ENCODE measurements at places on chromosomes 2 and 18.

DNA sequence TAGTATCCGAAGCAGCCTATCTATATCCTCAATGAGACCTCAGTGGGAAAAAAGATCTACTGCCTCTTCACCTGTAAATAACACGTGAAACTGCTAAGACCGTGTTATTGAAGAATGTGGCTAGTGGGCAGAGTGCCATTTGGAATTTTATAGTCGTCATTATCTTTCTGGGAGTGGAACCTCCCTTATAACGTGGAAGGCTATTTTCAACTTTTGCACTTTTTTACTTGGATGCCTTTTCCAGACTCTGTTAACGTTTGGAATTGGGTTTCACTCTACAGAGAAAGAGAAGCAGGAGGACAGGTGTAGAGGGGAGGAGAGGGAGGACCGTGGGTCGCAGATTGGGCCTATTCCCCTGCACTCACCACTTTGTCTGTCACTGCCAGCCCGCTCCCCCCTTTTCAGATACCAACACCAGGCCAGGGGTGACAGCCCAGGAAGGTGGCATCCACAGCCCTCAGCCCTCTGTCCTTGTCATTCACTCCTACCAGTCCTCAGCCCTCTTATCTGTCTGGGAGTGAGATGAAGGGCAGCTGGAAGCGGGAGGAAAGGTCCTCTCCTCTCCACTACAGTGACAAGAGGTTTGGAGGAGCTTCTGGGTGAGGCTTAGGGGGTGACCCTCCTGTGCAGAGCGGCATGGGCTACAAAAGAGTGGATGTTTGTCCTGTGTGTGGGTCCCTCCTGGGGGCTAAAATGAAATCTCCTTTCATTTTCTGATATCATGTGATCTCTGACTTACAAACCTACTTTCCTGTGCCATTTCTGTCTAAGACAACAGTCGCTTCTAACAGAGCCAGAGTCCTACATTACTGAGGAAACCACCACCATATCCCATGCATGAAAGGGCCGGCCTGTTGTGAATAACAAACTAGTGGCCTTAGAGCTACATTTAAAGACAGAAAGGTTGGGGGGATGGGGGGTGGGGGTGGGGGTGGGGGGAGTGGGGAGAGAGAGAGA is 23.9 kb upstream of the CEP68 start:
- no peak for DNase-seq

GRCh38 chr2:166632616-166633015 is 138.6 kb upstream of the SCN7A start:
- DNase-seq, result no peak

GRCh38 chr2:99772591-99773331 is 282.9 kb upstream of the REV1 start:
- DNase-seq, result no peak

DNA sequence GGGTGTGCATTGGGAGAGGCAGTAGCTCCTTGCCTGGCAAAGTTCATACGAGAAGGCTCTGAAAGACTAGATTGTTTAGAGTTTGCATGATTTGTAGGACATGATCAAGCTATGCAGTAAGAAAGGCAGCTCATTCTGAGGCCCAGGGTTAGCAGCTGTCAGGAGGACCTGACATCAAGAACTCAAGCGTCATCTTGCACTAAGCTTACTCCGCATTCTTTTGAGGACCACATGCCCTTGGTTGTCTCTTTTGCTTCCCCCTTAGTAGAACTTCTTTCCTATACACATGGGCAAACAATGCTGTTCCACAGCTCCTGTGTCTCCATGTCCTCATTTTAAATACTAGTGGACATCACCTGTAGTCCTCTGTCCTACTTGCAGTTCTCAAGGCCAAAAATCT is 14.0 kb downstream of the ZNF532 start:
- no peak for DNase-seq

DNA sequence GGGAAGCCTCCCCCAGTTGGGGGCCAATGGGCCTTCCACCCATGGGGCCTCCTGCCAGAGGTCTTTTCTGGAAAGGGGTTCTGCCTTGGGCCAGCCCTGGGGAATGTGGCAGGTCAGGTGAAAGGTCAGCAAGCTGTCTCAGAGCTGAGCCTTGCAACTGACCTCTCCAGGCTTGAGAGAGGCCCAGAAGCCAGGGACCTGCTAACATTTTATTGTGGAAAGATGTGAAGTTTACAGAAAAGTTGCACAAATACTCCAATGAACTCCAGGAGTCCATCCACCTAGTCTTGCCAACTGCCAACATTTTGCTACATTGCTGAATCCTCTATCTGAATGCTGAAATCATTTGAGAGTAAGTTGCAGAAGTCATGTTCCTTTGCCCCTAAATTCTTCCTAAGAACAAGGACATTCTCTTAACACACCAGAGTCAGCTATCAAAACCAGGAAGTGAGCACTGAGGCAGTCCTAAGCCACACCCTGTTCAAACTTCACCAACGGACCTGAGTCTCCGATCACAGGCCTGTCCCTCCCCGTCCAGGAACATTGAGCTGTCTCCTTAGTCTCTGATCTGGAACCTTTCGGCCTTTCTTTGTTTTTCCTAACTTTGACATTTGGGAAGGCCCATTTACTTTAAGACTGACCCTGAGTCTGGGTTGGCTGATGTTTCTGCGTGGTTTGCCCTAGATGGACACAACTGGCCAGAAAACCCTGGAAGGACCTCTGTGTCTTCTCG is 4.0 kb downstream of the SNORC start:
- no peak for DNase-seq

DNA sequence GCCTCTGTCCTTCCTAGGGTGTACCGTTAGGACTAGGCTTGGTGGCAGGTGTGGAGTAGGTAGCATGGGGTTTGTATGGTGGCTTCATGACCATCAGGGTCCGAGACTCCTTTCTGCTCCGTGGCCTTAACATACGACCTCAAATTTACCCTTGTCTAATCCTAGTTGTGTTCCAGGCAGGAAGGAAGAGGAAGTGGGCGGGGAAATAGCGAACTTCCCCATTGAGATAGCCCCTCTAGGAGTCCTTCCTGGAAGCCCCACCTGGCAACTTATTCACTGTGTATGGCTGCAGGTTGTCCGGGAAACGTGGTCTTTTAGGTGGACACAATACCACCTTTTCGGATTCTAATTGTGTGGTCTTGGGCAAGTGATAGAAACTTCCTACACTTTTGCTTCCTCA is 9.3 kb downstream of the CD8A start:
- no peak for DNase-seq

DNA sequence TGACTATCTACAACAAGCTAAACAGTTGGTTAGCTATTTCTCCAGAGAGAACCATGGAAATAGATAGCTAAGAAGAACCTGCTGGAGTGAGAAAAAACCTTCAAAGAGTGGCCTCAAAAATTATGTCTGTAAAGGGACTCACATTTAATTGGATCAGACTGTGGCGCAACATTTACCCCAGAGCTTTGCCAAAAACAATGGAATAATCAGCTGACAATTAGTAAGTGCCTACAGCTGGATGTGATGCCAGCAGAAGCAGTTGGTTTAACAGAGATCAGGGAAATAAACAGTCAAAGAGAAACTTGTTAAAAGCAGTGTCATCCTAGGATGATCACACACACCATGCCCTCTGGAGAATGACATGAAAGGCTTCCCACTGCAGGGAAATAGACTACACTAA is 310.7 kb downstream of the CLIP4 start:
- no peak for DNase-seq

DNA sequence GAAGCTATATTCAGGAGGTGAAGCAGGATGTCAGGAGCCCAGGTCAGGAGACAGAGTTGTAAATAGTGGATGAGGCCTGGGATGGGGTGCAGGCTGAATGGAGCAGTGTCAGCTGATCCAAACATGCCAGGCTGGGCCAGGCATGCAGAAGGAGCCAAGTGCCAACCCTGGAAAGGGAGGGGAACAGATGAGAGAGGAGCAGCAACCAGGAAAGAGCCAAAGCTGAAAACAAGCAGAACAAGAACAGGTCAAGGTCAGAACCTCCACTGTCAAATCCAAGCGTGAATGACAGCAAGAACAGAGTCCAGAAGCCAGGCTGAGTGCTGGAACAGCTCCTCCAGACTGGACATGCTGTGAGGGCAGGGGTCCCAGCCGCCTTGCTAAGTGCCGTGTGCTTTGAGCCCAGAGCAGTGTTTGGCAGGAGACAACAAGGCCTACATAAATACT is 49.2 kb upstream of the PPP1CB start:
- DNase-seq, result no peak

DNA sequence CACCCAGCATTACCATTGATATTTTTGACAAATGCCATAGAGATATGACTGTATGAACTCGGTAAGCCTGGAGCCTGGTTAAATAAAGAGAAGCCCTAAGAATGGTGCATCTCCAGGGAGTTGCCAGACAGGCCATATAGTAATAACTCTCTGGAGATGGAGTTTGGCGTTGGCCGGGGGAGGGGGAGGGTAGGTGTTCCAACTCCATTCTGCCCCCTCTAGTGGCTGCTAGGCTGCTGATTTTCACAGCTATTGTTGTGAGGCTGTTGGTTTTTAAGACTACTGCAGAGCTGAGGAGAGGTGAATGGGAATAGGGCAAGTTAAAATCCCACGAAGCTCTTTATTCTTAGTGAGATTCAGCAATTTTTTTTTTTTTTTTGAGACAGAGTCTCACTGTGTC is 99.9 kb downstream of the GALNT14 start:
- DNase-seq, result no peak

GRCh38 chr18:27413495-27414401 is 228.6 kb upstream of the CHST9 start:
- no peak for DNase-seq

DNA sequence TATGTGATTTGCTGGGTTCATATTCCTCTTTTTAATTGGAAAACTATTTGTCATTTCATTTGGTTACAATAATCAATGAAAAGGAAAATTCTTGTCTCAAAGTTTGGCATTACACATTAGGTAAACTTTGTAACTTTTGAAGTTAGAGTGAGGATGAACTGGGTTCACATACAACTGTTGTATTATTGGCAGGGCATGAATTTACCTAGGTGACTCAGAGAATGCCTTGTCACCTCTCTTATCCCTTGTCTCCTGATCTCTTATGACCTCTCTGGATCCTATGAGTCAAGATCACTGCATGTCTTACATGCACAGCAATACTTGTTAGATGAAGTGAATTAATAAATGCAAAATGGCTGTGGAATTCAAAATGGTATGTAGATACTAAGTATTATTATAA is 563.4 kb upstream of the GCFC2 start:
- DNase-seq, result no peak

GRCh38 chr2:30217644-30218337 is 13.5 kb upstream of the LBH start:
- DNase-seq, result no peak

DNA sequence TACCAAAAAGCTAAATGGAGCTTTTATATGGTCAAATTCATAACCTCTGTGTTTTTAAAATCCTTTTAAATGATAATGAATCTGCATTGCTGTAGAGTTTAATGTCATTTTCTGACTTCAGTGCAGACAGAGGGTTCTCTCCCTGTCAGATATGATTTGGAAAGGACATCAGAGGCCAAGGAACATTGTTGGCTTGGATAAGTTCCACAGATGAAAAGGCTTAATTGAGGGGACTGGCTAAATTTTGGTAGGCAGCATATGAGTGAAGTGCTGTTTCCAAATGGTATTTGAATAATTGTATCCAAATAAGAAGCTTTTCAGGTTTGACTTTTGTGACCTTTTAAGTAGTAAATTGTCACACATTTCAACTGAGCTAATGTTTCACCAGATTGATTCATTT is 124.6 kb upstream of the KCNH7 start:
- DNase-seq, result no peak

DNA sequence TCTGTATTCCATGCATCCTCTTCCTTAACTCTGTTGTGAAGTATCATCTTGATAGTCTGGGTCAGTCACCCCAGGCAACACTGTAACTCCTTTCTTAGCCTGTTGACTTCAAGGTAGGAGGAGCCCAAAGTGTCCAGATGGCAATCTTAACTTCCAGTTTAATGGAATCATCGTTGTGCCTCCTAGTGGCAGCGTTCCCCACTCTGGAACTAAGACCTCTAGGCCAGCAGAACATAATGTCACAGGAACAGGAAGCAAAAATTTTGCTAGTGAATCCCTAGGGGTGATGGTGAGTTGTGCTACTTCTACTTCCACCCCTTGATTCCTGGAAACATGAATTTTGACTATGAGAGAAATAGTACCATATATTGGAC is 11.7 kb downstream of the SGPP2 start:
- DNase-seq, result no peak

DNA sequence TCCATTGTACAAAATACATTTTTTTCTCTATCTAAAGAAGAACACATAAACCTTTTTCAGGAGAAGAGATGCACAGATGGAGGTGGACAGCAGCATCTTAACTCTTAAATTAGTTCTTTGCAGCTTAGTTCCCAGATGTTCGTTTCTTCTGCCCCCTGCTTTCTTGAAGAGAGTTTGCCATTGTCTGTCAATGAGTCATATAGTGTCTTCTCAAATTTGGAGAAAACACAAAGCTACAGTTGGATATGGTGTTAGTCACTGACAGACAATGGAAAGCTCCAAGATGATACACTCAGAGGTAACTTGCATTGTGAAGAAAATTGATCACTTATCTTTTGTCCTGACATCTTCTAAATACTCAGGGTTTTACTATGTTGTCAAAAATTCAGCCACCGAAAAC is 48.8 kb upstream of the TMEFF2 start:
- DNase-seq, result no peak

DNA sequence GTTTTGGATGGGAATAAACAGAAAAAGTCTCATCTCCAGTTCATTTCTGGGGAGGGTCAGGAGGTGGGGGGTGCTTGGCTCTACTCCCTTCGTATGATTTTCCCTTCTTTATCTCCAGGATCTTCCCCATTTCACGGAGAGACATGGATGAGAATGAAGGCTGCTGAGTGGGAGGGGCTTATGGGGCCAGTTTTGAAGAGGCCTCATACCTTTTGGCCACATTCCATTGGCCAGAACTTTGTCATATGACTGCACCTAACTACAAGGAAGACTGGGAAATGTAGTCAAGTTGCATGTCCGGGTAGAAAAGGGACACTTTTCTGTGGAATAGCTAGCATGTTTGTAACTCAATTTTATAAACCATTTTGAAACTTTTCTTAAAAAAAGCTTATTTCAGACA is 117.6 kb downstream of the NEDD4L start:
- no peak for DNase-seq

DNA sequence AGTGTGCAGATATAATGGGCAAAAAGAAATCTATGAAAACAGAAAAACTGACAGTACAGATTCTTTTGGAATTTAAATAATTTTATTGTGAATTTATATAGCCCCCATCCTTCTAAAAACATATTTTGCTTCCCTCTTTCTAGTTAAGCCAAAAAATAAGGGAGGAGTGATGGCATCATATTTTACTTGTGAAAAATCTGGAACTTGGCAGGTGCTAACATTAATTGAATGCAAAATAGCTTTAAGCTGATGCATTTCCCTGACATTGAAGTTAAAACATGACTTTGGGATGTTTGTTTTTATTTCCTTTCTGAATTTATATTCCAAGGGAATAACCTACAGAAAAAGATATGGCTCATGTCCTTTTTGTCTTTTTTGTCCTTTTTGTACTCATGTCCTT is 82.6 kb upstream of the RBM44 start:
- DNase-seq, result no peak

DNA sequence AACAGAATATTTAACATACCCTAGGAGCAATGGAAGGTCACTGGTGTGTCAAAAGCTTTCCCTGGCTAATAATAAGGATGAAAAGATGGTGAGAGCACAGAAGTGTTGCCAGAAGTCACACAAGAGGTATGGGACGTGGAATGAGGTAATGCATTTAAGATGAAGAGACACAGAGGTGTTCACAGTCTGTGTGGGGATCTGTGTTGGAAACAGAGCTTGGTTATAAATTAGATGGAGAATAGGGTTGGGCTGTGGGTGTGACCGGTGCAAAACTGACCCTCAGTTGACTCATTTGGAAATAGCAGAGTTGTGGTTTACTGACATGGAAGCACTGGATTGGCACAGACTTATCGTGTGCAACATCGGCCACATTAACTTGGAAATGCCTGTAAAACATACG is 372.5 kb downstream of the SATB2 start:
- no peak for DNase-seq

- DNase-seq, result no peak
Measured at GRCh38 chr2:232386490-232386739, 7.9 kb downstream of the ALPP start.

Measured in activated CD8-positive, alpha-beta memory T cell treated with anti-CD3 and anti-CD28 coated beads for 1 hour (primary cell).